ENCODE measurements at places on chromosomes 6 and 20.
A peak's percentile ranks its signal among the peaks of the same experiment; 100 is the strongest.

GRCh38 chr6:142443532-142443931, 141.7 kb downstream of the ADGRG6 start:
- ATAC-seq = no peak

DNA sequence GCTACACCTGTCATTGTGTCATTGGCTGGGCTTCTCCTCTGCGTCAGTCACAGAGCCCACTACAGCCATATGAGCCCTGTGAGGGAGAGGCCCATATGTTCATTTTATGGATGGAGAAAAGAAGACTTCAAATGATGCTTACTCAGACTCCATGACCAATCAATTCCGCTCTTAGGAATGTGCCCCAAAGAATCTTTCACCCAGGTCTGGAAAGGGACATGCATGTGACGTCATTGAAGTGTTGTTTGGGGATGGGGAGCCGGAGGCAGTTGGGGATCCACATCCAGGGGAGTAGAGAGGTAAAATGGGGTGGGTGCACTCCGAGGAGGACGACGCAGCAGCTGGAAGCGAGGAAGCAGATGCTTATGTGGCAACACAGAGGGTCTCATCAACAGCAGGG, 9.6 kb upstream of the C6orf132 start:
- no peak for ATAC-seq

- no peak for ATAC-seq
Measured at GRCh38 chr6:161498359-161498758, 224.5 kb upstream of the AGPAT4 start.

GRCh38 chr6:63525186-63525878, 46.9 kb upstream of the LOC128125822 start:
- no peak for ATAC-seq

- peak; percentile 52 for ATAC-seq
Measured at GRCh38 chr20:11891077-11891775, 26.5 kb upstream of the BTBD3 start.

DNA sequence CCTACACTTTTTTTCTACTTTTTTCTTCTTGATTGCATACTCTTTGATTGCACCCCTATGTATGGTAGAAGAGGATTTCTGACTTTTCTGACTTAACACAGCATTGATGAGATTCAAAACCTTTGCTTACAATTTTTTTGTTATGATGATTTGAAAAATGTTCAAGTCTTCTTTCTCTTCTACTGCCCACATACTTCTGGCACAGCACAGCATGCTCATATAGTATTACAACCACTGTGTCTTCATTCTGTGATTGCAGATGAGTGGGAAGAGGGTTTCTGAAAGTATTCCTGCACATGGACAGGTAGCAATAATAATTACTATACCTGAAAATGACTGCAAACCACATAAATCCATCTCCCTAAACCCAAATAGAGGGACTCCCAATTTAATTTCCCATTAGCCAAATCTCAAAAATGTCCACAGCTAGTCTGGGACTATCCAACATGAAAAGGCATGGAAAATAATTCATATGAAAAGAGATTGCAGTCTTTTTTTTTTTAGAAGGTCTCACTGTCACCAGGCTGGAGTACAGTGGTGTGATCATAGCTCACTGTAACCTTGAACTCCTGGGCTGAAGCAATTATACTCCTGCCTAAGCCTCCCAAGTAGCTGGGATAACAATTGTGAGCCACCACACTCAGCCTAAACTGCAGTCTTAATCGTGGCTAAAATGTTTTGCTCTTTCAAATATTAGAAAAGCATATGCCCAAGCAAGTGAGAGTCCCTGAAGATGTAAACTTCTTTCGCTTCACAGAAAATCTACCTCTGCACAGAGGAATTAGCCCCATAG, 15.9 kb upstream of the TENT5A start:
- no peak for ATAC-seq

- peak; percentile 51 for ATAC-seq
Measured at GRCh38 chr6:39812853-39813533, 20.8 kb downstream of the DAAM2 start.

DNA sequence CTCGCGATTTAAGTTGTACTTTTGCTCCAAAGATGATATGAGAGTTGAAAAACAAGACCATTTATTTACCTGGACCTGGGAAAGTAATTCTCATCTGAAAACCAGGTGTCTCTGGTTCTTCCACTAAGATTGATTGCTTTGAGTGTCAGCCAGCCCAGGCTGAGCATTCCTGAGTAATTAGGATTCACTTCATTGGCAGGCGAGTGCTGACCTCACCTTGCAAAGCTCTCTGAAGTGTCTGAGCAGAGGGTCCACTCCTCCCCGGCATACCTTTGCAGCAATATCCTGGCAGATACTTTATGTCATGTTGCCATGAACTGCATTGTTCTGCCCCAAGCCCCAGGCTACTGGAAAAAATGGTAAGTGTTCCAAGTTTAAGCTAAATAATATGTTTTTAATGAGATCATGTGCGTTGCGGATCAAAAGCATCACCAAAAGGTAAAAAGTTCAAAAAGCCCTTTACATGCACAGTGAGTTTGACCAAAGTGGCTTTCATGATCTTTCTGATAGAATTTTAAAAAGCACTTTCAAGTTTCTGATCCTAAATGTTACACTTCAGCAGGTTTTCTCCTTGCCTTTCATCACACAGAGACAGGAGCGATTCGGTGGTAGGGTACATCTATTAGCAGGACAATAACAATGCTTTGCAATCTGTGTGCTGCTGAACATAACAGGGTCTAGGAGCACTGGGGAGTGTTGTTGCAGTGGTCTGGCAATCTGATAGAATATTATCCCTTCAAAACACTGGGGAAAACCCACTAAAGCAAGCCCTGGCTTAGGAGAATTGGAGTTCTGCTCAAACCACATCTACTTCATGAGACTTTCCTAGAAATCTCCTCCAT, 127.8 kb upstream of the EEF1E1 start:
- no peak for ATAC-seq

GRCh38 chr6:122322824-122323223, 76.6 kb upstream of the HSF2 start:
- ATAC-seq = no peak

- no peak for ATAC-seq
Measured at GRCh38 chr6:129568015-129568414, 142.0 kb downstream of the ARHGAP18 start.

GRCh38 chr6:31180500-31180899, 10.0 kb upstream of the POU5F1 start:
- ATAC-seq = peak; percentile 96
